Activated CD4-positive, alpha-beta T cell treated with anti-CD3 and anti-CD28 coated beads, Interleukin-10, Interleukin-2, amounts not matched to agents 100 ng/mL and 50 ng/mL, durations not matched to agents 16 hours and 8 hours (primary cell): ENCODE measurements at places on chromosomes 4 and X.

DNA sequence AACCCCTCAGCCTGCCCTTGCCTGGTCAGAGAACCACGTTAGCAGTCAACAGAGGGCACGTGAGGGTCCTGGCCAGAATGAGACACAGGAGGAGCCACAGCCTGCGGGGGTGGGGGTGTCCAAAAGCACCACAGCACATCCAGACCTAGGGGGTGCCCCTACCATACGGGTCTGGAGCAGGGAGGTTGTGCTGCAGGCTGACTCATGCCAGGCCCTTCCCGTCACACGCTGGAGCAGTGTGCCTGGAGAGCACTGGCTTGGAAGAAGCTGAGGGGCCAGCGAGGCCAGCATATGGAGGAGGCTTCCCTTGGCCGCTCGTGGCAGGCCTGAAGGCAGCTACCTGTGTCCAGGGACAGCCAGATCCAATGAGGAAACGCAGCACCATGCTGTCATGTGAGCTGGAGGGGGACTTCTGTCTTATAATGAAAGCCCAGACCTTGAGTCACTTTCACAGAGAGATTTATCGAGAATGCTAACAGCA is 1.5 kb upstream of the IRAK1 start:
- peak; percentile 38 for DNase-seq

- DNase-seq = no peak
Measured at GRCh38 chrX:100363896-100364295, 46.2 kb downstream of the PCDH19 start.

- peak; percentile 9 for DNase-seq
Measured at GRCh38 chr4:3122081-3122563, 47.6 kb downstream of the HTT start.

- no peak for DNase-seq
Measured at GRCh38 chrX:45351478-45351877, 150.8 kb upstream of the DIPK2B start.

- no peak for DNase-seq
Measured at GRCh38 chrX:152988536-152989291, 5.2 kb downstream of the PNMA5 start.

- no peak for DNase-seq
Measured at GRCh38 chr4:83563998-83564397, 28.1 kb downstream of the GPAT3 start.
